Calu3 (cell line): ENCODE measurements at places on chromosomes 1 and 21. TPM values are rescaled to one million over a fixed set of nuclear protein-coding genes. Genes with fewer than 3 reads are reported as not detected.

- DNase-seq, result no peak
These were observed 33.6 kb upstream of the CASZ1 start for GRCh38 chr1:10829965-10830515.

DNA sequence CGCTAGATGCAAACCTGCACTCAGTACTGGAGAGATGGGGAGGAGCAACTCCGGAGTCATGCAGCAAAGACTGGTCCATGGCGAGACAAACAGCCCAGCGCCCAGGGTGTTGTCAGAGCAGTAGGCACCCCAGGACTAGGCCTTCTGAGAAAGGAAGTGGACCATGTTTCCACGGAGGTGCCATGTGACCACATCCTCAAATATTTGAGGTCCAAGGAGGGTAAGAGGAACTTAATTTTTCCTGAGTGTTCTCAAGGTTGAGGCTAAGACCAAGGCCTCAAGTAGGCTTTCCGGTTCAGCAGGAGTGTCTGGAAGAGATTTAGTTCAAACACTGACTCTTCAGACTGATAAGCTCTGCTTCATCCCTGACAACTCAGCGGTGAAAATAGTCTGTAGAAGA, 186.2 kb downstream of the RHOU start:
- no peak for DNase-seq

- DNase-seq, result no peak
These were observed 38.8 kb downstream of the ST6GALNAC5 start for GRCh38 chr1:76905876-76906595.

GRCh38 chr1:56434740-56435139, 144.6 kb downstream of the PLPP3 start:
- no peak for DNase-seq

GRCh38 chr1:45516036-45516435, 5.6 kb downstream of the PRDX1 start:
- no peak for DNase-seq

DNA sequence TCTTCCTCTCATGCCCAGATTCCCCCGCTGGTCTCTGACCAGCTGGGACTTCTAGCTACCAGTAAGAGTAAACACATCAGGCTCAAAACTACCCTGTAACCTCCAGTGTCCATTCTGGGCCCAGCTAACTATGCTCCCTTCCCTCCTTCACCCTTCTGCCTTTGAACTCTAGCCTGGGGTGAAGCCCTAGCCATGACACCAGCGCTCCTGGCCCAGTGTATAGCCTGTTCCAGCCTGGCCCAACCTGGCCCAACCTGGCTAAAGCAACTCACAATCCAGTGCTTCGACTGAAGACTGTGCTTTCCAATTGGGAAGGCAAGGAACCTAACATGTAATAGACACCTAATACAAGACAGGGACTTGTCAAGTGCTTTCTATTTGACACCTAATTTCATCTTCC, 27.6 kb downstream of the CSMD2 start:
- no peak for DNase-seq

- DNase-seq, result no peak
These were observed 714.7 kb downstream of the NCAM2 start for GRCh38 chr21:21712748-21713520.

- no peak for DNase-seq
These were observed 14.6 kb upstream of the LMO4 start for GRCh38 chr1:87314091-87314490.

- DNase-seq, result no peak
These were observed 4.2 kb upstream of the STXBP3 start for GRCh38 chr1:108742253-108742652.

DNA sequence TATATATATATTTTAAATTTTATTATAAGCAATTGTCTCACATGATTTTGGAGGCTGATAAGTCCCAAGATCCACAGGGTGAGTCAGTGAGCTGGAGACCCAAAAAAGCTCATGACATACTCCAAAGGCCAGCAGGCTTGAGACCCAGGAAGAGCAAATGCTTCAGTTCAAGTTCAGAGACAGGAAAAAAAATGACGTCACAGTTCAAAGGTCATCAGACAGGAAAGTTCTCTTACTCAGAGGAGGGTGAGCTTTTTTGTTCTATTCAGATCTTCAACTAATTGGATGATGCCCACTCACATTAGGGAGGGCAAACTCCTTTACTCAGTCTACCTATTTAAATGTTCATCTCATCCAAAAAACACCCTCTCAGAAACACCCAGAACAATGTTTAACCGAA, 18.2 kb downstream of the RXRG start:
- no peak for DNase-seq

GRCh38 chr1:178579562-178579961, 66.7 kb downstream of the TEX35 start:
- no peak for DNase-seq

GRCh38 chr21:42350927-42351426, at the start of gene TFF2:
TSS of gene TFF2 (minus strand) at chr21:42350994. CDS start at chr21:42350957, 37 bp downstream.
- DNase-seq, result peak; percentile 24

DNA sequence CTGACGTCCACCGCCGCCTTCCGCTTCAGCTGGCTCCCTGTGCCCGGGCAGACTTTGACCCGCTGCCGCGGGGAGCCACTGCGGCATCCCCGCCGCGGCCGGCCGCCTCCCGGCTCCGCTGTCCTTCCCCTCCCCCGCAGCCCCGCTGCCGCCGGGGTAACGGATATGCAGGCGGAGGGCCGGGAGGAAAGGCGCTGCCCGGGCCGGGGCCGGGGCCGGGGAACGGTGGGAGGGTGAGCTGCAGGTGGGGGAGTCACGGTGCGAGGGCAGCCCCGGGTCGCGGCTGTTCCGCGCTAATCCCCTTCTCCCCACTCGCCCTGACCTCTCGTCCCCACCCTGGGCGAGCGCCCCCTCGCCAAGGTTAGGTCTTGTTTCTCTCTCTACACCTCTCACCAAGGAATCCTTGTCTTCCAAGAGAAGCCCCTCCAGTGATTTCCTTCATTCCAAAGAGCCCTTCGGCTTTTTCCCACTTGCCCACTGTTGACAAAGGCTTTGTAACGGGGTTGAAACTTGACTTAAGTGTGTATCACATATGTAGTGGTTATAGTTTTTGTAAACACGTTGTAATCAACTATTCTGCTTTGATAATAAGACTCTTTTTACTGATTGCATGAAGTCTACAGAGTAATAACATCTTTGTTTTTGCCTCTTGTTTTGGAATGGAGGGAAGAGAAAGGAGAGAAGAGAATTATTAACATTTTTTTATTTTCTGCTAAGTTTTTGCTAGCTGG, 669 bp downstream of the XPR1 start:
- peak; percentile 77 for DNase-seq

Gene SPRR2G
- total RNA-seq, result not detected in 2 replicates

Gene LIN9
- 13.6 and 14.3 TPM in 2 replicates for total RNA-seq

Gene DNAJC28
- total RNA-seq, result 1.2 and 2.0 TPM in 2 replicates
